ENCODE measurements at places on chromosomes 4 and X.

GRCh38 chr4:34643476-34643875 lies 1600.8 kb downstream of the ARAP2 start:
- no peak for DNase-seq

- DNase-seq = no peak
These were observed 235.8 kb downstream of the RBMX2 start for GRCh38 chrX:130637591-130637990.

DNA sequence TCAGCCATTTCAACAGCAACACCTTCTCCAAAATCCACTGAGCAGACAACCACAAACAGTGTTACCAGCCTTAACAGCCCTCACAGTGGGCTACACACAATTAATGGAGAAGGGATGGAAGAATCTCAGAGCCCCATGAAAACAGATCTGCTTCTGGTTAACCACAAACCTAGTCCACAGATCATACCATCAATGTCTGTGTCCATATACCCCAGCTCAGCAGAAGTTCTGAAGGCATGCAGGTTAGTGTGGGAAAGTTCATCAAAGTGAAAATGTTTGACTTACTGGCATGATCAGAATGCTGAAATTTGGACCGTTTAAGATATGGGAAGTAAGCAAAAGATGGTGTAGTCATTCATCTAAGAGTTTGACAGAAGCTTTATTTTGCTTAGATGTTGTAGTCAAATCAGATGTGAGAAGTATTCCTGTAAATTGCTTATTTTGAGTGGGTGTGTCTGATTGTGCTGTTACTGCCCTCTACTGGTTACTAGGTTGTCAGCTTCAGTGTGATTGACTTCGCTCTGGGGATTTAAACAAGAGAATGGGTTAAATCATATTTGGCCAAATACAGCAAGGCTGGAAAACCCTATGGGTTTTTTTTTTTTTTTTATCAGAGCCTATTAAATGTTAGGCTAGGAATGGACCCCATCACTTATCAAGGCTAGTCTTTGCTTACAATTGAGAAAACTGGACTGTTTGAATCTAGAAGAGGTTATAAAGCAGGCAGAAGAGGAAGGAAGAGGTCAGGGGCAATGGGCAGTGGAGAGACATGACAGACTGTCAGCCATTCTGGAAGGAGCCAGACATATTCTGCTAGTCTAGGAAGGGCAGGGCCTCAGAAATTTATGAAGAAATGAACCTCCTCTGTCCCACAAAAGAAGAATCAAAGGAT lies 130.3 kb downstream of the DIPK2B start:
- DNase-seq = no peak

GRCh38 chr4:163920426-163920825 lies 425.9 kb downstream of the TMA16 start:
- DNase-seq = no peak

GRCh38 chr4:12689457-12689856 lies 794.7 kb downstream of the RAB28 start:
- DNase-seq = no peak

GRCh38 chr4:142696334-142697122 lies 149.6 kb downstream of the INPP4B start:
- DNase-seq = no peak

DNA sequence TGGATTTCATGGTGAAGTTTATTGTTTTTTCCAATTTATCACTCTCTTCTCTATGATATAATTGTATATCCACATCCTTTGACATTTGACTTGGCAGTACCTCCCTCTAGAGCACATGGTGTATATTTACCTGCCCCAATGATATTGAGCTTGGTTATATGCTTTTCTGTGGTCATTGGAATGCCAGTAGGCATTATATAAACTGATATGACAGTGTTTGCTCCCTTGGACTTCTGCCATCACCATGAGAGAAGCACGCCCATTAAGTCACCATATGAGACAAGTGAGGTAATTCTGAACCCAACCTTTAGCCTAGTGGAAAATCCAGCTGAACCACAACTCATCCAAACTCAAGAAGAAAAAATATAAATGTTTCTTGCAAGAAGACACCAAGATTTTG lies 2761.5 kb downstream of the ARAP2 start:
- no peak for DNase-seq

DNA sequence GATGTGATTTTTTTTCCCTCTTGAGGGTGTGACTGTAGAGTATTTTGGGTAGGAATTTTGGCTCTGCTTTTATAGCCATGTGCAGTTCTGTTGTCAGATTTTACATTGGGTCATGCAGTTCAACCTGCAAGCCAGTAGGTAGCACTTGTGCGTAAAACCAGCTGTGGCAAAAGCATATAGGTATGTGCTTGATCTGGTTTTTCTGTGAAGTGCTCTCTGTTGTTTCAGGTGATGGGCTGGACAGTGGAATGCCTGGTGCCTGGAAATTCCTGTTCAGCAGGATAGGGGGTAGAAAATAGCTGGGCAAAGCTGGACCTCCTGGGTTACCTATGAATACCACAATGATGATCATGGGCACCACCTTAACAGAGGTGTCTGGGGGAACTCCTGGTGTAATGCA lies 584.2 kb upstream of the PCDH10 start:
- DNase-seq = no peak

DNA sequence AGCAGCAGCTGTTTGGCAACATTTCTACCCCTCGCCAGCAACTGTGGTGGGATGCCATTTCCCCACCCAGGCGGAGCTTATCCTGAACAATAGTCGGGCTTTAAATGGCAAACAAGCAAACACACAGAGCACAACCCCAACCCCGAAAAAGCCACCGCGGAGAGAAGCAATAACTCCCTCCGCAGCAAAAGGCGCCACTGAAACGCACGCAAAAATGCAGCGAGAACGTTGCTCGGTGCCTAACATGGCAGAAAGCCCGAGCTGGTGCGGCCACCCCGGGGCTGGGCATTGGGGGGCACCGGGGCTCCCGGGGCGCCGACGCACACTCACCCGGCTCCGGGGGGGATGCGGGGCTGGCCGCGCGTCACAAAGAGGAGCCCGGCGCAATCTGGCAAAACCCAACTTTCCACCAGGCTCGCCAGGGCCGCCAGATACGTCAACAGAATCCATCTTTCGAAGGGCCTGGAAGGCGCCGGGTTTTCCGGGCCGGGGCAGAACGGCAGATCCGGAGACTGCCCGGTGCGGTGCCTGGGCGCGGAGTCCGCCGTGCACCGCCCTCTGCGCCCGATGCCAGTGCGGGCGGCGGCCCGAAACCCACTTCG lies 818 bp downstream of the RAI2 start:
- DNase-seq = no peak

- no peak for DNase-seq
These were observed 56.6 kb upstream of the TNIP3 start for GRCh38 chr4:121220698-121221097.

- no peak for DNase-seq
These were observed 6.3 kb downstream of the FAM47E start for GRCh38 chr4:76257824-76258223.

- no peak for DNase-seq
These were observed 373 bp downstream of the ELOVL6 start for GRCh38 chr4:110198049-110198434.

DNA sequence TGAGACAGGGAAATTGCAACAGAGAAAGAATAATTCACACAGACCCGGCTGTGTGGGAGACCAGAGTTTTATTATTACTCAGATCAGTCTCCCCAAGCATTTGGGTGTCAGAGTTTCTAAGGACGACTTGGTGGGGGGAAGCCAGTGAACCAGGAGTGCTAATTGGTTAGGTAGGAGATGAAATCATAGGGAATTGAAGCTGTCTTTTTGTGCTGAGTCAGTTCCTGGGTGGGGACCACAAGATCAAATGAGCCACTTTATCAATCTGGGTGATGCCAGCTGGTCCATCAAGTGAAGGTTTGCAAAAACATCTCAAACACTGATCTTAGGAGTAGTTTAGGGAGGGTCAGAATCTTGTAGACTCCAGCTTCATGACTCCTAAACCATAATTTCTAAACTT lies 560.7 kb downstream of the ADGRL3 start:
- DNase-seq = no peak

DNA sequence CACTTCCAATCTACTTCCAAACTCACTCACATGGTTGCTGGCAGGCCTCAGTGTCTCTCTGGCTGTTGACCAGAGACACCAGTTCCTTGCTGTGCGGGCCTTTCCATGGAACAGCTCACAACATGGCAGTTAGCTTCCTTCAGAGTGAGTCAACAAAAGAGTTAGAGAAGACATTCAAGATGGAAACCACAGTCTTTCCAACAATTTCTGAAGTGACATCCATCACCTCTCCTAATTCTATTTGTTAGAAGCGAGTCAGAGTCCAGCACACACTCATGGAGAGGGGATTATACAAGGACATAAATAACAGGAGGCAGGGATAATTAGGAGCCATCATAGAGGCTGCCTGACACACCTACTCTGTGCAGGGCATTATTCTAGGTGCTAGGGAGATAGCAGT lies 62.5 kb upstream of the TMEM164 start:
- no peak for DNase-seq

DNA sequence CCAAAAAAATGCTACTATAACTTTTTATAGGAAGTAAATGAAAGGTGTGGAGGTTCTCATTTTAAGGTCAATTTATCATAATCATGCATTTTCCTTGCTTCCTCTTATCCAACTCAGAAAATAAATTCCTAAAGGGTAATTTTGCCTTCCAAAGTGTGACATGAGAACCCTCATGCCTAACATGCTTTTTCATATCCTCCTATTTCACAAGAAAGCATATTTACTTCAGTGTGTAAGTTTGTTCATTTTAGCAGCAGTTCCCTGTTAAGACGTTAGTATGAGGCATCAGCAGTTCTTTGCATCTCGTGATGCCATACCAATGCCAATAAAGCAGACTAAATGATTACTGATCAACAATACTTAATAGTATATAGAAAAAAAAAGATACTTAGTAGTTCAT lies 18.4 kb downstream of the WDFY3 start:
- no peak for DNase-seq

- no peak for DNase-seq
These were observed 2.8 kb downstream of the TMPRSS11D start for GRCh38 chr4:67880866-67881610.
